ENCODE measurements at places on chromosomes 4 and X.
A peak's percentile ranks its signal among the peaks of the same experiment; 100 is the strongest.

- DNase-seq: no peak
Measured at GRCh38 chr4:75880278-75880677, 22.0 kb downstream of the PPEF2 start.

DNA sequence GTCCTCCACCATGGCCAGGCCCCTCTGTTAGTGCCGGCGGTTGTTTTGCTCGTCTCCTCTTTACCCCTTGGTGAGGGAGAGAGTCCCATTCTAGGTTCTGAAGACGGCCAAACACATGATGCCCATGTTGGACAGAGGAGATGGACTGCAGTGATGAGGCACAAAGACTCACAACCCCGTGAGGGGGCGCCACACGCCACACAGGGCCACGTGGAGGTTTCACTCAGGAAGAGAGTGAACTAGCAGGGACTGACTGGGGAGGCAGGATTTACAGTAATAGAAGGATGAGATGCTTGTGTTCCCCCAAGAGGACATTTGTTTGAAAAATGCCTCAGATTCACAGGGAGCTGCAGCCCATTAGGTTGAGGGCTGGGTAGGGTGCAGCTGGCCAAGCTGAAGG, 655.3 kb upstream of the FRG1 start:
- no peak for DNase-seq

GRCh38 chr4:31114816-31115215, 394.6 kb downstream of the PCDH7 start:
- DNase-seq: no peak

DNA sequence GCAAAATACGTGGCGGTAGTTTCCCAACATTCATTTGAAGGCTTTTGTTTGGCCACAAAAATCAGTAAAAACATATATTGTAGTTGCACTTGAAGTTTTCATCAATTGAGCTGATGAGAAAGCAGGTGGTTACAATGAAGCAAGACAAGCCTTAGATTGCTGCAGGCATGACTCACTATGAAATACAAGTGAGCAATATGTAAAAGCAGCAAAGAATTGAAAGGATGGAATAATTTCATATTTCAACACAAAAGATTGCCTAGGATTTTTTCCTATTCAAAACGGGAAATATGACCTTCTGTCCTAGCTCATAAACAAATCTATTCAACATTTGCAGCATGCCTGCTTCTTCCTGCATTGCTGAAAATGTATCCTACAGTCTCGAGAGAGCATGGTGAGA, 190.9 kb upstream of the BANK1 start:
- DNase-seq: no peak

DNA sequence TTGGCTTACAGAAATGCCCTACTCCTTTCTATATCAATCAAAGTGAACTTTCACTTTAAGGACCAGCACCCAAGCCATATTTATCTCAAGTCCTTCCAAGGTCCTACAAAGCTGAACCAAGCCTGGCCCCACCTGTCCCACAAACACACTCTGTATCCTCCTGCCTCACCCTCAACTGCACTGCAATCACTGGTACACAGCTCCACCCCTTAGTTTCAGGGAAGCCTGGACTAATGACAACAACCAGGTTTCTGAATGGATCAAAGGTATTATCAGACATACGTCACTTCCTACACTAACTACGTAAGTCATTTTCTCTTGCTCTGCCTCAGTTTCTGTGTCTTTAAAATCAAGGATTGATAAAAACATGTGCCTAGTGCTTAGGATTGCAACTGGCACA, 205.6 kb upstream of the HS3ST1 start:
- no peak for DNase-seq

GRCh38 chr4:72527038-72527646, 41.9 kb downstream of the ADAMTS3 start:
- DNase-seq: no peak

- peak; percentile 70 for DNase-seq
Measured at GRCh38 chr4:74311696-74312313, 3.5 kb downstream of the EPGN start.

DNA sequence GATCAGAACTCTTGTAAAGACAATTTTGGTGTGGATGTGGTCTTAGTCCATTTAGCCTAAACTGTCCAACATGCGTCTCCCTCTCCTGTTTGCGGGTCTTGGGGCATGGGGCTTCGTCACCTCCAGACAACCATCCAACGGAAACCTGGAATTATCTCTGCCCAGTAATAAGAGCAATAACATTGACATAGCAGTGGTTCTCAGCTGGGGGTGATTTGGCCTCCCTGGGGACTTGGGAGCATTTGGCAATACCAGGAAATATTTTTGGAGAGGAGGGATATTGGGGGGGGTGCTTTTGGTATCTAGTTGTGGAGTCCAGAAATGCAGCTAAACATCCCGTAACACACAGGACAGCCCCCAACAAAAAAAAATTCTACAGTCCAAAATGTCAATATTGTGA, 47.2 kb downstream of the SEL1L3 start:
- no peak for DNase-seq

DNA sequence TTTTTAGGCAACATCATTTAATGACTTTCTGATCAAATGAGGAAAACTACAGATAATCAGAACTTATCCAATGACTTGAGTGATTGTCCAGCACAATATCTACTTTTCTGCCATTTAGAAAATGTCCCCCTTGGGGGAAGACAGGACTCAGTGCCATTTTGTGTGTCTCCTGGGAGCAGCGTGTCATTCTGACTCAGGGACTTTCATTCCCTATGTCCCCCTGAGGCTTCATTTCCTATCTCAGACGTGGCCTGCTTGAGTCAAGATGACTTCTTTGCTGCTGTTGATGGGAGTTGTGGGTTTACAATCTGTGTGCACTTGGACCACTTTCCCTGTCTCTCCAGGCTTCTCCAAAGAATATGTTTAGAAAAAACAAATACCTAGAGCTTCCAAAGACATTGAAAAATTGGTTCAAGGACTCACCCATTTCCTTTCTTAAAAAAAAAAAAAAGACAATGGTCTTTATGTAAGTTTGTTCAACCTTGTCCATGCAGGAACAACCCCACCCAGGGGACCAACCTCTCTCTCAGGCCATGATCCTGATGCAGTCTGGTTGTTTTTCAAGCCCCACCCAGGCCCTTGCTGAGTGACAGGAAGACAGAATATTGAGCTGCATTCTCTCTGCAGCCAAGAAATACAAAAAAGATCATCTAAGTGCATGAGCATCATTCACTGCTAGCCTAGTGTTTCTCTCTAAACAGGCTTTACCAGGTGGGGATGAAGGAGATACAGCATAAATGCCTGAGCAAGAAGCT, 34.3 kb upstream of the TMEM154 start:
- DNase-seq: no peak

DNA sequence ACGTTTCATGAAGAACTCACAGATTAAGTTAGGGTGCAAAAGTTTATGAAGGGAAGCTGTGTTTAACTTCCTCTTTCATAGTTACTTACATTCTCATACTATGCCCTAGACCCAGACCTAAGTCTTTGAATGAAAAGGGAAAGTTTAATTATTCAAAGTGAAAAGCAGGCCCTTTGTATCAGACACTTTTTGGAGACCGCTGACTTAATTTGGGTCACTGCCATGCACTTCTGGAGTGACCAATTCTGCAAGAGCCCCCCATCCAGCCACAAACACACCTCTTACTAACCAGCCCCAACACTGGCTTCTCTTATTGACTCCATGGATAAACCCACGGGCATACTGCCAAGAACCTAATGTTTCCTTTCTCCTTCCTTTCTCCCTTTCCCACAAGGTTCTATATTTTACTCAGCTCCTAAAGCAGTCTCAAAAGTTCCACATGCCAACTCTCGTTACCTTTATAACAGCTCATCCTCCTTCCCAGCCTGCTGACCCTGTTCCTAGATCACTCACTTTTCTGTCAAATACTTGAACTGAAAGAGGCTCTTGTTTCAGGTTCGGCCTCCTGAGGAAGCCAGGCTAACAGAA, 34.5 kb downstream of the ABCE1 start:
- peak; percentile 5 for DNase-seq

DNA sequence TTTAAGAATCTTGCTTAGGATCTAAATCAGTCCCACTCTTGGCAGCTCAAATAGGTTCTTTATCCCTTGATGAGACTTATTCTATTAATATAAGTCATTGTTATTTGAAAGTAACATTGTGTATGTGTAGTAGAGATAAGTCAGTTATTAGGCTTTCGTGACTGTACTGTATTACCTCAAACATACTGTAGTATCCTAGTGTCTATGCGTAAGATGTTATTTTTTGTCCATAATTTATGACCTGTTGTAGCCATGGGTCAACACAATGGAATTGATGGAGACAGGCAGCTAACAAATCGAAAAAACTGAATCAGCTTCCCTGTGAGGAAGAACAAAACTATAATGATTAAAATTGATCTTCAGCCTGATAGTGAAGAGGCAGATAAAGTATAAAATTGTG, 41.8 kb downstream of the CLCN3 start:
- no peak for DNase-seq

- DNase-seq: no peak
Measured at GRCh38 chr4:82865592-82865991, 25.4 kb downstream of the SEC31A start.

DNA sequence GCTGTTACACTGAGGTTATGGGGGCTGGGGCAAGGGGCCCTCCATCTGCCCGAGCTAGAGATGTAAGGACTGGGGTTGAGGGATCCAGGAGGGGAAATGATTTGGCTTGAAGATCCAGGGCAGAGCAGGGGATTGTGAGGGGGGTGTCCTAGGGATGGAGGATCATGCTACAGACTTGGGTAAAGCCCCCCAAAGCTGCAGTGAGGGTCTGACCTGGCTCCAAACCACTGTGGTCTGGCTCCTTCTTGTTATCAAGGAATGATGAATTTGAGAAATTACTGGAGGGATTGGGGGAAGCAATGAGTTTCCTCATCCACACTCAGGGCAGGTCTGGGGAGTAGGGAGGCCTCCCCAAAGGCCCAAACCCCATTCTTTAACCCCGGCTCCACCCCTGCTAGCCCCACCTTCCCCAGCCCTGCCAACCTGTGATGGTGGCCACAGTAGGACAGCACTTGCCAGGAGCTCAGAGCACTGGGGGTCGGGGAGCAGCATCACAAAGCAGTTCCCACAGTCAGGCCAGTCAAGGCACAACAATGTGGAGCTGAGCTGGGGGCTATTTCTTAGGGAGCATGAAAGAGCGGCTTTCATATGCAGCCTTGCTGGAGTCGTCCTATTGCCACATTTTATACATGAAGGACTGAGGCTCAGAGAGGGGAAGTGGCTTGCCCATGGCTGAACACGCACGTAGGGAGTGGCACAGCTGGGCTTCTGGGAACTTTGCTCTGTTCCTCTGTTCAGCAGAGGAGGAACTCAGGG, 165.5 kb downstream of the EFNB1 start:
- DNase-seq: no peak

Data from COR-L47 (cell line).